T-cell (primary cell): ENCODE measurements at places on chromosomes 7 and 10.

- DNase-seq = peak; percentile 55
Measured at GRCh38 chr10:91163869-91164474, 56.5 kb upstream of the PCGF5 start.

- DNase-seq = no peak
Measured at GRCh38 chr10:80670774-80671173, 133.1 kb downstream of the SH2D4B start.

GRCh38 chr7:141713890-141714289 lies 5.7 kb downstream of the WEE2 start:
- DNase-seq = no peak

DNA sequence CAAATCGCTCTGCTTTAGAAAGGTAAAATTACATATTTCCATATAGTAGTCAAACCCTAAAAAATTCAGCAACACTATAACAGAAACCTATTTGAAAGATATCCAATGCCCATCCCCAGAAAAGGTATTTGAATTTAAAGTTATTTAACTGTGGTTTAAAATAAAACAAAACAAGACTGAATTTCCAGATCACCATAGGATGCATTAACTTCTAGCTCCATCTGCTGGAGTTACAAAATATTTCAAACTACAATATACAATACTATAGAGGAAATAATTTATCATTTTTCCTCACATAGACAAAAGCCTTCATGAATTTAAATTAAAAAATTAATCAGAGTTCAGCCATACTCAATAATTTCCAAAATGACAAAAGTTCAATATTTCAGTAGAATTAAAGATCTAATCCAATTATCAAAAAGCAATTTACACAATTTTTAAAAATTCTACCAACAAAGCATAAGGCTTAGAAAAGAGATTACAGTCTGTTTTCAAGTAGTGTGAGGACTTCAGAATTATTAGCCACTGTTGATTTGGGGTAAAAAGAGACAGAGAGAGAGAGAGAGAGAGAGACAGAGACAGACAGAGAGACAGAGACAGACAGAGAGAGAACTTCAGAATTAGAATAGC lies 75.9 kb downstream of the LMBR1 start:
- DNase-seq = no peak

GRCh38 chr7:90816511-90817142 lies 220.5 kb downstream of the CDK14 start:
- DNase-seq = no peak

- no peak for DNase-seq
Measured at GRCh38 chr7:132049462-132050304, 493.3 kb upstream of the PODXL start.

GRCh38 chr10:84654671-84655070 lies 326.3 kb downstream of the CCSER2 start:
- no peak for DNase-seq

GRCh38 chr7:47256016-47256415 lies 325.9 kb downstream of the TNS3 start:
- no peak for DNase-seq

GRCh38 chr10:86393362-86393761 lies 26.8 kb upstream of the GRID1 start:
- no peak for DNase-seq

DNA sequence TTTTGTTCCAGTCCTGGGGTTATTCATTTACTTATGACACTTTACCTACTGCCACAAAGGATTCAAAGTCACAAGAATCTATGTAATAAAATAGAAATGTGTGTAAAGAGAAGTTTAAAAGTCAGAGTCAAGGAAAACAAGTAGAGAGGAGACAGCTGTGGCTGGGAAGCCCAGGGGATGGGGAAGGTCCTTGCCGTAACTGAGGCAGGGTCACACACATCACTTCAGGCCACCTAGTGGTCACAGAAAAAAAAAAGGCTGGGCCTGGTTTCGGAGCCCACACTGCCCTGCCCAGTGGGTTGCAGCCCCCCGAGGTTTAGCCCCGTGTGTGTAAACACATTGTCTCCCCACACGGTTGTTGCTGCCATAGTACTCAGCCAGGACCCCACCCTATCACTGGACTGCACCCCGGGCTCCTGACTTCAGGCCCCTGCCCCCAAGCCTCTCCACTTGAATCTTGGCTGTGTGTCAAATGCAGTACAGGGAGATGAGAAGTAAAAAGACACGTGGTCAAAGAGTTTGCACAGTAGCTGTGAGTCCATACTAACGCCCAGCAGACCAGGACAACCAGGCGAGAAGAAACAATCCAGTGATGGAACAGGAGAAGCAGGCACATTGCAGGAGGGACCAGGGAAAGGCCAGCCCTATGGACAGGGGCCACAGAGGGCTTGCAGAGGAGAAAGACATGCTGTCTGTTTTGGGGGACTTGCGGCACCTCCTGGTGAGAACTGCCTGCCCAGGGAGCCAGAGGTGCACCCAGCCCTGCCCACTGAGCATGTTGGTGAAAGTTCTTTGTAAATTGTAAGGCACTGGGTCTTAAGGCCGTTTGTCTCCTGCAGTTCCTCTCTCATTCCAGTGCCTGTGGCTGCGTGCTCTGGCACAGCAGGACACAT lies 91.4 kb upstream of the MACROH2A2 start:
- no peak for DNase-seq

- no peak for DNase-seq
Measured at GRCh38 chr7:8597565-8597964, 164.2 kb downstream of the NXPH1 start.

DNA sequence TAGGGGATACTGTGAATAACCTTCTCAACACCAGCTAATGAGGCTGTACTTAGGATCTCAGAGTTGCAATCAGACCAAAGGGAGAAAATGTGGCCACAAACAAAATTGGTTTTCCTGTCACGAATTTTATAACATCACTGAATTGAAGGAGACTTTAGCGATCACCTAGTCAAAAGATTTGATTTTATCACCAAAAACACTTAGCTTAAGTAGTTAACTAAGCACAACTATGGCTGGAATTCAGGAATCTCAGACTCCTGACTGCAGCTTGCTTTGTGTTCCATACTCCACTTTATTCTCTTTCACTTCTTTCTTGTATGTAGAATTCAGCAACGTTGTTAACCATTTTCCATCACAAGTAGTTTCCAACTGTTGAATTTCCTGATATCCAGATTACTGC lies 152.0 kb downstream of the SLC16A9 start:
- DNase-seq = no peak

DNA sequence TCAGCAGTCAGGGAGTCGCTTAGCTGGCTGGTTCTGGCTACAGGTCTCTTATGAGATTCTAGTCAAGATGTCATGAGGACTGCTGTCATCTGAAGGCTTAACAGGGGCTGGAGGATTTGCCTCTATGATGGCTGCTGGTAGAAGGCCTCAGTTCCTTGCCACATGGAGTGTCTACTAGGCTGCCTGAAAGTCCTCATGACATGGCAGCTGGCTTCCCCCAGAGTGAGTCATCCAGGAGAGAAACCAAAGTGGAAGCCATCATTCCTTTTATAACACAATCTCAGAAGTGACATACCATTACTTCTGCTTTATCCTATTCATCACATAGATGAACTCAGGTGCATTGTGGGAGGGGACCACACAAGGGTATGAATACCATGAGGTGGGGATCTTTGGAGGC lies 75.1 kb downstream of the EXOC6 start:
- no peak for DNase-seq

GRCh38 chr10:81109200-81109752 lies 571.6 kb downstream of the SH2D4B start:
- no peak for DNase-seq

DNA sequence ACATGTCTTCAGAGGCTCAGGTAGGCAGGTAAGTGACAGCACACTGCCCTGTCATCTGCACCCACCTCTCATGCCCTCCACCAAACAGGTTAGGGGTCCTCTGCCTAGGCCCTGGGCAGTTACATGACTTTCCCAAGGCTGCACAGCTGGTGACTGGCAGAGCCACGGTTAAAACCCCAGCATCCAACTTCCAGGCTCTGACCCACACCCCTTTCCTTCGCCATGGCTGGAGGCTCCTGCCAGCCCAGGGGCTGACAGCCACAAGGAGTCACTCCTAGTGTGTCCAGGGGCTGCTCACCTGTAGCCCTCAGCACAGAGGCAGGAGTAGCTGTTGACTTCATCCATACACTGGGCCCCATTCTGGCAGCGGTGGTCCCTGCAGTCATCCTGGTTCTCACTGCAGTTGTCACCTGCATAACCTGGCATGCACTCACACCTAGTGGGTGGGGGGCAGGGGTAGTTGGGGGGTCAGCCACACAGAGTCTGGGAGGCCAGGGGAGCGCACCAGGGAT lies 175.0 kb downstream of the SLIT1 start:
- DNase-seq = no peak

GRCh38 chr10:78731675-78732074 lies 337.1 kb upstream of the ZMIZ1 start:
- no peak for DNase-seq

DNA sequence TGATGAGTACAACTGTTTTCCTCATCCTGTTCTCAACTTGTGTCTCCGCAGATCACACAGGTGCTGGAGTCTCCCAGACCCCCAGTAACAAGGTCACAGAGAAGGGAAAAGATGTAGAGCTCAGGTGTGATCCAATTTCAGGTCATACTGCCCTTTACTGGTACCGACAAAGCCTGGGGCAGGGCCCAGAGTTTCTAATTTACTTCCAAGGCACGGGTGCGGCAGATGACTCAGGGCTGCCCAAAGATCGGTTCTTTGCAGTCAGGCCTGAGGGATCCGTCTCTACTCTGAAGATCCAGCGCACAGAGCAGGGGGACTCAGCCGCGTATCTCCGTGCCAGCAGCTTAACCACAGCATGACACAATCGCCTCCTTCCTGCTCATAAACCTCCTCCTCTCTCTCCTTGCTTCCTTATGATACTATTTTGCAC lies 126.7 kb upstream of the PRSS58 start:
- DNase-seq = peak; percentile 18

DNA sequence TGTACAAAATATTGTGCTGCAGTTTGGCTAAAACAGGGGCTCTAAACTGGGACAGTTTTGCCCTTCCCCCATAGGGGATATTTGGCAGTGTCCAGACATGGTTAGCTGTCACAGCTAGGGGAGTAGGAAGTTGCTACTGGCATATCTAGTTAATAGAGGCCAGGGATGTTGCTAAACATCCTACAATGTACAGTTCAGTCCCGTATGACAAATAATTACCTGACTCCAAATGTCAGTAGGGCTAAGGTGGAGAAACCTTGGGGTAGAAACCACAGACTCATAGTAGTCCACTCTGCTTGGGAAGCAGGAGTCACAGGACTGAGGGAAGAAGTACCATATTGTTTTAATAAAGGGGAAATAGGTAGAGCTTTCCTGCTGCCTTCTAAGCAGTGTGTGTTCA lies 39.8 kb downstream of the WBP1L start:
- DNase-seq = no peak

DNA sequence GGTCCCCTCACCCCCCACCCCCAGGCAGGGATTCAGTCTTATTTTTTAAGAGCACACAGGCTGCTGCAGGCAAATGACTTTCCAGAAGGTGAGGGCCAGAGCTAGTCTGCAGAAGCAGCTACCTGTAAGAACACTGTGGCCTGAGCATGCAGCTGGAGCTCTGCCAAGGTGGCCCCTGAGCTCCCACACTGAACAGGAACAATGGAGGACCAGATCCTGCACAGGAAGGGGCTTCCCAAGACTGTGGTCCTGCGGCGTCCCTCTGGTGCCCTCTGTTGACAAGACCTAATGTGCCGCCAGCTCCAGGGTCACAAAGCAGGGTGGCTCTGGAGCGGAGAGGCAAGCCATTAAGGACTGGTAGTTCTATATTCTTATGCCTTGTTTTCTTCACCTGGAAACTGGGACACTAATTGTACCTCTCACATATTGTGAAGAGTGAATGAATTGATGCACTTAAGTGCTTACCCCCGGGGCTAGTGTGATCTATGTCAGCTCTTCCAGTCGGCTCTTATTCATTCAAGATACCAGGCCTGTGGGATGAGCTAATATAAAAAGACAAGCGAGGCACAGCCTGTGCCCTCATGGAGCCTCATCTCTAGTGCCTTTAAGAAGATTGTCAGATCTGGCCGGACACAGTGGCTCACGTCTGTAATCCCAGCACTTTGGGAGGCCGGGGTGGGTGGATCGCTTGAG lies 8.0 kb upstream of the BEND7 start:
- DNase-seq = no peak

GRCh38 chr7:128893251-128894100 lies 17.0 kb downstream of the KCP start:
- no peak for DNase-seq

- no peak for DNase-seq
Measured at GRCh38 chr10:80188713-80189112, 16.6 kb downstream of the ANXA11 start.

DNA sequence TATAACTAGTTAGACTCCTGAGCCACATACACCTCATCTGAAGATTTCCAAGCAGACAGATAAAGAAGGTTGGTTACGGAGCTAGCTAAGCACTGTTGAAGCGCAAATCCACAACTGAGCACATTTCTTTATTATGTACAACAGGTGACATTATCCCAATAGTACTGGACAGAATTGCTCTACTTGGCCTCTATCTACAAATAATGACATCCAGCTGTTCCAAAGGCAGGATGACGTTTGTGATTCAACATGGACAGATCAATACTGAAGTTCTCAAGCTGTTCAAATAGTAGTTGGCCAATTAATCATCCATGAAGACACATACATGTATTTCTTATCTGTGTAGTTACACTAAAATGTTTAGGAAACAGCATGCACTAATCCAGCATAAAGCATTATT lies 101.0 kb downstream of the UBE2H start:
- no peak for DNase-seq

- no peak for DNase-seq
Measured at GRCh38 chr7:81308643-81309322, 389.9 kb upstream of the SEMA3C start.

GRCh38 chr10:6014241-6014761 lies 37.0 kb upstream of the IL15RA start:
- peak; percentile 84 for DNase-seq

DNA sequence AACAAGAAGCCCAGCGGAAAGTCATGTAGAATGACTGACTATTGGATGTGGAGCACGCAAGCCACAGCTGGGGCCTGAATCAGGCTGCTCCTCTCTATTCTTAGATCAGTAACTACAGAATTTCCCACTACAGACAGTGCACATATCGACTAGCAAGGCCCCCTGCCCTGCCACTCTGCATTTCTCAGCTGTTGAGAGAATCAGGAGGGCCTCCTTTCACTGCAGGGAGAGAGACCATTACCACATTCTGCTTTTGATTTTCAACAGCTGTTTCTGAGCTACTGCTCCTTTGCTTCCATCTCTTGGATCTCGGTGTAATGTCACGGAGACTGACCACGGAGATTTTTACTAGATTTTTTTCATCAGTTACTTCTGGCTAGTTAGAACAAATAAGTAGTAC lies 73.8 kb downstream of the PON1 start:
- DNase-seq = no peak

- no peak for DNase-seq
Measured at GRCh38 chr7:150897502-150898474, 45.5 kb downstream of the AOC1 start.
